Smooth muscle cell of the pulmonary artery (primary cell): ENCODE measurements at places on chromosomes 1 and 21. TPM values are rescaled to one million over a fixed set of nuclear protein-coding genes. Genes with fewer than 3 reads are reported as not detected.

HAX1 gene
- 64.9 and 69.5 TPM in 2 replicates for total RNA-seq

TSPAN1 gene
- total RNA-seq = 0.73 and 0.78 TPM in 2 replicates

C8A gene
- total RNA-seq = not detected in 2 replicates

PRRX1 gene
- total RNA-seq = 117 and 269 TPM in 2 replicates

TNN gene
- total RNA-seq = 0.03 TPM in 1 of 2 replicates, not detected in the other

NHLH1 gene
- 0.07 TPM in 2 replicates for total RNA-seq

CKS1B gene
- 26.8 and 39.6 TPM in 2 replicates for total RNA-seq

SERINC2 gene
- total RNA-seq = 4.0 and 13.4 TPM in 2 replicates

PLCH2 gene
- 0.33 and 0.53 TPM in 2 replicates for total RNA-seq

EVA1C gene
- total RNA-seq = 8.5 TPM in 2 replicates

OR10J1 gene
- not detected in 2 replicates for total RNA-seq

RNF186 gene
- total RNA-seq = not detected in 2 replicates

NBPF9 gene
- 17.4 and 25.1 TPM in 2 replicates for total RNA-seq

FCMR gene
- total RNA-seq = 0.13 TPM in 1 of 2 replicates, not detected in the other

LIPI gene
- not detected in 2 replicates for total RNA-seq

HSD3B1 gene
- total RNA-seq = not detected in 2 replicates

RIPPLY3 gene
- not detected in 2 replicates for total RNA-seq

TP73 gene
- total RNA-seq = 0.07 TPM in 1 of 2 replicates, not detected in the other

OR2L3 gene
- total RNA-seq = not detected in 2 replicates

UBXN10 gene
- not detected in 2 replicates for total RNA-seq

SLC22A15 gene
- 4.9 and 5.0 TPM in 2 replicates for total RNA-seq

AHCYL1 gene
- total RNA-seq = 83.2 and 91.9 TPM in 2 replicates

CD1C gene
- total RNA-seq = not detected in 2 replicates

RGS13 gene
- not detected in 2 replicates for total RNA-seq

HMGB4 gene
- not detected in 2 replicates for total RNA-seq

FAM151A gene
- total RNA-seq = not detected in 2 replicates

FCGR1A gene
- total RNA-seq = 0.20 TPM in 1 of 2 replicates, not detected in the other

PLEKHN1 gene
- total RNA-seq = 0.33 and 0.66 TPM in 2 replicates

TTC22 gene
- total RNA-seq = not detected in 2 replicates

ADAM30 gene
- total RNA-seq = 0.03 TPM in 1 of 2 replicates, not detected in the other

GNG4 gene
- total RNA-seq = under 0.01 TPM in 1 of 2 replicates, not detected in the other

KRTAP19-1 gene
- not detected in 2 replicates for total RNA-seq

TMEM50B gene
- total RNA-seq = 24.9 and 32.9 TPM in 2 replicates

PRAMEF6 gene
- total RNA-seq = not detected in 2 replicates

SPOCD1 gene
- total RNA-seq = 30.7 and 63.8 TPM in 2 replicates

RYR2 gene
- under 0.01 TPM in 1 of 2 replicates, not detected in the other for total RNA-seq

APCS gene
- not detected in 2 replicates for total RNA-seq

RABIF gene
- 4.9 and 5.8 TPM in 2 replicates for total RNA-seq

S100A14 gene
- total RNA-seq = 0.13 TPM in 1 of 2 replicates, not detected in the other

DSCAM gene
- 0.26 TPM in 1 of 2 replicates, not detected in the other for total RNA-seq

SPRR2A gene
- not detected in 2 replicates for total RNA-seq

OPTC gene
- not detected in 2 replicates for total RNA-seq

MEGF6 gene
- 87.9 and 91.8 TPM in 2 replicates for total RNA-seq

TNFRSF18 gene
- total RNA-seq = not detected in 2 replicates

ERI3 gene
- total RNA-seq = 53.2 and 58.5 TPM in 2 replicates

GOLT1A gene
- not detected in 2 replicates for total RNA-seq

LYPD8 gene
- total RNA-seq = 0.10 TPM in 1 of 2 replicates, not detected in the other

TSPAN2 gene
- total RNA-seq = 0.07 and 0.30 TPM in 2 replicates

AGL gene
- total RNA-seq = 12.2 and 15.8 TPM in 2 replicates

CCT3 gene
- total RNA-seq = 271 and 277 TPM in 2 replicates

HCRTR1 gene
- not detected in 2 replicates for total RNA-seq

RUNX3 gene
- total RNA-seq = 0.36 TPM in 1 of 2 replicates, not detected in the other
